CD4-positive, alpha-beta T cell treated with Interleukin-4 for 4 hours (primary cell): ENCODE measurements at places on chromosomes 11 and 22.

- DNase-seq, result no peak
Observed at GRCh38 chr22:17065433-17065832, 19.4 kb upstream of the IL17RA start.

DNA sequence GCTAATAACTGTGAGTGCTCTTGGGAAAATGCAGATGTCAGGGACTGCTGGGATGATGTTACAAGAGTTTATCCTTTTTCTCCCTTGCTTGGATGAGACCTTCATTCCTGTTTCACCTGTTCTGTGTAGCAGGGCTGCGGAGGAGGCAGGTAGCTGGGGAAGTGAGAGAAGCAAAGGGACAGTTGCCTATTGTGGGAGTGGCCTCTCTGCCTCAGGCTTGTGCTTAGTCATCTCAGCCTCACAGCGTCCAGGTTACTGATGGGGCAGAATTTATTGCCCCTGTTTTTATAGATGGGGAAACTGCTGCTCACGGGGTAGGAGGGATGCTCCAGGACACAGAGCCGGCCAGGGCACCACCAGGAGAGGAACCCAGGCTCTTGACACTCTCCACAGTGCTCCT, 1.7 kb downstream of the STX3 start:
- no peak for DNase-seq

- DNase-seq, result peak; percentile 59
Observed at GRCh38 chr11:64742889-64743590, 902 bp downstream of the RASGRP2 start.

DNA sequence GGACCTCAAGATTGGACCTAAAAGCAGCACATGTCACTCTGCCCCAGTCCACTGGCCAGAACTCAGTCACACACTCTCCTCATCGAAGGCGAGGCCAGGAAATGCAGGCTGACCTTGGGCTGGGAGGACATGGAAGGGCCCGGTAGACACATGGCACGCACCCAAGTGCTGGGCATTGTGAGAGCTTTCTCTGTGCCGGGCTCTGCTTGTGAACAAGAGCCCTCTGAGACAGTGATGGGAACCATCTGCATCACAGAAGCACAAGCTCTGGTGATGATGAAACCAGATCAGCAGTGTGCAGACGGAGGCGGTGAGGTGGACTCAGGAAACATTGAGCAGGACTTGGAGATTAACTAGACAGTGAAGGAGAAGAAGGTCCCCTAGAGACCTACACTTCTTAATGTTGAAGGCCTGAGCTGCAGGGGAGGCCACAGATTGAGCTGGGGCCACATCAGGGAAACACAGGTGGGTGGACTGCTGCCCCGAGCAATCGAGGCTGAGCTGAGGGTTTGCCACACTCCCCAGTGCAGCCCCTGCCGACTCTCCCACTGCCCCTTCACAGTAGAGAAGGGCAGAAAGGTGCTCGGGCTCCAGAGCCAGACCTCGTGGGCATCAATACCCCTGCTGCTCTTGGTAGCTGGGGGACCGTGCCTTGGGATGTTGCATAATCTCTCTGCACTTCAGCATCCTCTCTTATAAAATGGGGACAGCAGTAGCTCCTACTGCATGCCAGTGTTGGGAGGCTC, 1460.5 kb downstream of the TBC1D22A start:
- no peak for DNase-seq

GRCh38 chr11:95229993-95230809, 801 bp downstream of the SESN3 start:
- no peak for DNase-seq

GRCh38 chr11:26805001-26805400, 83.1 kb upstream of the SLC5A12 start:
- DNase-seq, result no peak

GRCh38 chr22:19879246-19879570, 24.5 kb upstream of the GNB1L start:
- DNase-seq, result no peak

DNA sequence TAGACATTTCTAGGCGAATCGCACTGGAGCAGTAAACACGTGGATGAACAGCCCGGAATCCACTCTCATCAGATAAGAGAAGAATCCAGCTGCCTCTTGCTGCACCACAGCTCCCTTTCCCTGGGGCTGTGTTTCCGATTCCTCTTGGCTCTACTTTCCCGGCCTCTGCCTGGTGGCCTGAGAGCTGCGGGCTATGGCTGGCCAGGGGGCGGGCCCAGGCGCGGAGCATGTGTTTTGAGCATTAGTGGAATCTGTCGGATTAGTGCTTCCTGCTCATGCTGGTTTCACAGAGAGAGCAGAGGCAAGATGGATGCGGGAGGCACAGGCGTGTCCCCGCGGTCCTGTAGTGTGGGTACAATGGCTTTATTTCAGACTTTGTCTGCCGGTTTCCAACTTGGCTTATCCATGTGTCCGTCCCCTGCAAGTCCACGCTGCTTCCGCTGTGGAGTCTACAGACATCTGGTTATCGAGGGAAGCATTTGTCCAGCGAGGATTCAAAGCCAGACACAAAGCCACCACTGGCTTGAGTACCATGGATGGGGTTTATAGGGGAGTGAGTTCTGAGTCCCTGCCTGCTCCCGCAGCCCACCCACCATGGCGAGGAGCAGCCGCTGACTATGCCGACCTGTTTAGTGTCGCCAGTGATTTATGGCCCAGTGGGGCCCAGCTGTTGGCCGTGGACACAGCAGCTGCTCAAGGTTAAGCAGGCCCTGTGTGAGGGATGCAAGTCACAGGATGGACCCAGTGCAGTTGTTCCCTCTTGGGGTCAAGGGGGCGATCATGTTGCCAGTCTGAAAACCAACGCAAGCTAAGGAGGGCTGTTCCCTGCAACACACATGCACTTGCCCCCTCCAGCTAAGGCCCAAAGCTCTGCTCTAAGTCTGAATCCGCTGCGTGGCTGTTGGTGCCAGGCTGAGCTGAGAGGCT, 43.3 kb upstream of the EP300 start:
- DNase-seq, result no peak

- DNase-seq, result no peak
Observed at GRCh38 chr11:13269775-13270174, 7.8 kb upstream of the BMAL1 start.

GRCh38 chr11:116962108-116962507, 124.7 kb upstream of the APOA1 start:
- no peak for DNase-seq

- DNase-seq, result no peak
Observed at GRCh38 chr11:48036466-48036865, 56.1 kb downstream of the PTPRJ start.

DNA sequence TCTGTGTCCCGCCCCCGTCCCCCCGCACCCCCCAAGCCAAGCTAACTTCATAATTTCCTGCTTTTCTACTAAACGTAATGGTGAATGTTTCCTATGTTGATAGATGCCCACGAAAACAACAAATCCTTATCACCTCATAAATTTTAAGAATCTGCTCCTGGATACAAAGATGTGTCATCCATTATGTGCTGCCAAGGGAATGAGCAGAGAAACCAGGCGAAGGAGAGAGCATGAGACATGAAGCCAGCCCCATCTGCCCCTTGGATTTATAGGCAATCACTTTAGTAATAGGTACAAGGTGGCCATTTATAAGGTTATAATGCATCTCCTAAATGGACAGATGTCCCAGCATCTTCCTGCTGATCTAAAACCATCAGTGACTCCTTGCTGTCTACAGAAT, 30.3 kb downstream of the LAYN start:
- DNase-seq, result no peak
